Panc1 (cell line): ENCODE measurements at places on chromosomes 4 and X.

DNA sequence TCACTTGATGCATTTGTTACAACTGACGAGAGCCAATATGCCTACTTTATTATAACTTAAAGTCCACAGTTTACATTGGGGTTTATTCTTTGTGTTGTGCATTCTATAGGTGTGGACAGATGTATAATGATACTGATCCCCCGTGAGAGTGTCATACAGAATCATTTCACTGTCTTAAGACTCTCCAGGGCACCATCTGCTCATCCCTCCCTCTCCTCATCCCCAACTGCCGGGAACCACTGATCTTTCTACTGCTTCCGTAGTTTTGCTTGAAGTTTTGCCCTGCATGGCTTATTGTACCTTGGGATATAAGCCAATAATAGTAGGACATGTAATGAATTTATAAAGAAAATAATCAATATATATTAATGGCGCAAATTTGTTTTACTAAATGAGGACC lies 137.8 kb upstream of the MSX1 start:
- no peak for DNase-seq

GRCh38 chr4:78336093-78336943 lies 215.3 kb upstream of the ANXA3 start:
- DNase-seq: no peak

GRCh38 chr4:109728385-109728784 lies 1.5 kb downstream of the PLA2G12A start:
- no peak for DNase-seq

DNA sequence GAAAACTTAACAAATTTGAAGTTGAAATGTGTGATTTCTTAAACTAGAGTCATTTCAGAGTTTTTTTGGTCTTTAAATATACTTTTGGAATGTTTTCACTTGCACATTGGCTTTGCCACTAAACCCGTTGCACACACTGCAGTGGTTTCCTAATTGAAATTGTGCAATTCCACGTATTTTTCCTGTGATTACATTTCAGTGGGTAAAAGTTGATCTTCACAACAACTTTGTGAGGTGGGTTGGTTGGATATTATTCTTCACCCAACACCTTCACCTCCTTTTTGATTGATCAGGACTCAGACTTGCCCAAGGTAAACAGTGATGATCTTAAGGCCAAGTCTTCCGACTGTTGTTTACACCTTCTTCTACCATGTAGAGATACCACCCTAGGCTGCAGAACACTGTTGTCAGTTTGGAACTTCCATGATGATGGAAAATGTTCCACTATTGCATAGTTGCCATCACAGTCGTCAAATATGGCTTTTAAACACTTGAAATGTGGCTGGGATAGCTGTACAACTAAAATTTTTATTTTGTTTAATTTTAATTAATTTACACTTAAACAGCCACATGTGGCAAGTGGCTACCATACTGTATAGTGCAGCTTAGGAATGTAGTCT lies 13.7 kb downstream of the SEPTIN11 start:
- DNase-seq: no peak

DNA sequence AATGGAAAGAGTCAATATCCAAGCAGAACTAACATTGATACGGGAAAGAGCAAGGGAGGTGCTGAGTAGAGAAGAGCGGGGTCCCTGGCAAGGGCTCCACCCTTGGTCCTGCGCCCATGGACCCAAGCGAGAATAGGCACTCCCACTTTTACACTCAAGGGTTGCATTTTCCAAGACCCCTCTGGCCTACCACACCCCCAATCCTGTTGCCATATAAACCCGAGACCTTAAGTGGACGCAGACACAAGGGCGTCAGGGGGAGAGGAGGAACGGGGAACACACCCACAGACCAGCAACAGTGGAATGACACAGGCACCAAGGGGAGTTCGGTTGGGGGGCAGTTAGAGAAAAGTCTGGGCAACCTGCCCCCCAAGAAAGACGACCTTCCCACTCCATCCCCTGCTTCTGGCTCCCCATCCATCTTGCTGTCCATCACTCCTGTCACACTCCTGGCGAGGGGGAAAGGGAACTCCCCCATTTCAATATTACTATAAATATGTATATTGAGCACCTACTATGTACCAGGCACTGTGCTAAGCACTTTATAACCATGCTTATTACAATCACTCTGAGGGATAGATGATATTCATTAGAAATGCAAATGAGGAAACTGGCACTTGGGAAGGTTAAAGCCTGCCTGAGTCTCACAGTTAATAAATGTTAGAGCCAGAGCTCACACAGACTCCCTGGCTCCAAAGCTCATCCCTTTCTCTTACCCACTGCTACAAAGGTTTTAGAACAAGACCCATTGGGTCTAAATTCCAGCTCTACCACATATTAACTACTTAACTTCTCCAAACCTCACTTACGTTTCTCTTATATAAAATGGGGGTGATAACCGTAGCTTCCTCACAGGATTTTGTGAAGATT lies 51.7 kb downstream of the SCD5 start:
- no peak for DNase-seq

DNA sequence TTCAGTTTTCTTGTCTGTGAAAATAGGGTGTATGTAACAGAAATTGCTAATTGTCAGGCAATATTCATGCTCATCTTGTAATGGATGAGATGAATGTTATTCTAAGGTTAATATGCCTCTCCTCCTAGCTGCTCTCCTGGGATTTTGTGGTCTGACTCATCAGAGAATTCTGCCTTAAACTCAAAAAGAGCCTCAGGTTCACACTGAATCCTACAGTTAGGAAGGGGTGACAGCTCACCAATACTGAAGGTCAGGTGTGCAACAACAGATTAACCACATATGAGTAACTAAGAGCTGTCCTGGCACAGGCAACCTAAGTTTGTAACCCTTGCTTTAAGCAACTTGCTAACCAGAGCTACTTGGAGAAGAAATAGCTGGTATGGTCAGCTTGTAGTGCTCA lies 197.7 kb downstream of the SPATA18 start:
- no peak for DNase-seq

DNA sequence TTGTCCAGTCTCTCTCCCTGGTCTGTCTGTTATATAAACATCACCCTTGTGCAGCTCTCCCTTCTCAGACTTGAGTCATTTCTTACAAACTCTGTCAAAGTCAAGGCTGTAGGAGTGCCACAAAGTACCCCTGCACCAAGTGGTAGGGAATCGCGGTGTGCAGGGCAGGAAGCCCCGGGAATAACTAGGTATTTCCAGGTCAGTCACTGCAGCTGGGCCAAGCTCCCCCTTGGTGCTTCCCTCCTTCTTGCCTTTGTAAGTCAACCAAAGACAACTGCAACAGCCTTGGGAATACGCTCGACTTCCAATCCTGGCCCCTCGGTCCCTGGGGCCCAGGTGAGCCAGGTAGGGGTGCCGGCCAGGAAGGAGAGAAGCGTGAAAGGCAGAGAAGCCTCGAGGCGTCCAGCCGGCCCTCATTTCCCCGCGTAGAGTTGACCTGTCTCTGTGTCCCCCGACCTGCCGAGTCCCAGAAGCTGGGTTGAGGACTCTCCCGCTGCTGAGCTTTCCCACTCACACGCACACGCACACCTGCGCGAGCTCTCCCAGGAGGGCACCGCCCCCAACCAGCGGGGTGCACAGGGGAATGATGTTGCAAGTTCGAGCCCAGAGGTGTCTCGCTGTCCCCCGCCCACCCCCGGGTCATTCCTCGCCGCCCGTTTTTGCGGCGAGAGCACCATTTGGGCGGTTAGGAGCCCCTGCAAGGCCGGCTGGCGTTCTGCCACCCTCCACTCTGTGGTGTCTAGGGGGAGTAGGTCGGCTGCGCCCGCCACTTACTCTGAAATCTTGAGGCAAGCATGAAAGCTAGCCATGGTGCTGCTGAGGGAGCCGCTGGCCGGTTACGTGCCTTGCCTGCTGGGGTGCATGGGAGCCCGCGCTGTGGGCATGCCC lies 22.8 kb upstream of the KIAA1210 start:
- DNase-seq: no peak

GRCh38 chrX:115367951-115368350 lies 78.4 kb downstream of the LUZP4 start:
- no peak for DNase-seq

GRCh38 chr4:140085062-140085622 lies 68.8 kb downstream of the MAML3 start:
- DNase-seq: no peak

GRCh38 chrX:136268051-136269048 lies 17.1 kb upstream of the MAP7D3 start:
- DNase-seq: no peak

DNA sequence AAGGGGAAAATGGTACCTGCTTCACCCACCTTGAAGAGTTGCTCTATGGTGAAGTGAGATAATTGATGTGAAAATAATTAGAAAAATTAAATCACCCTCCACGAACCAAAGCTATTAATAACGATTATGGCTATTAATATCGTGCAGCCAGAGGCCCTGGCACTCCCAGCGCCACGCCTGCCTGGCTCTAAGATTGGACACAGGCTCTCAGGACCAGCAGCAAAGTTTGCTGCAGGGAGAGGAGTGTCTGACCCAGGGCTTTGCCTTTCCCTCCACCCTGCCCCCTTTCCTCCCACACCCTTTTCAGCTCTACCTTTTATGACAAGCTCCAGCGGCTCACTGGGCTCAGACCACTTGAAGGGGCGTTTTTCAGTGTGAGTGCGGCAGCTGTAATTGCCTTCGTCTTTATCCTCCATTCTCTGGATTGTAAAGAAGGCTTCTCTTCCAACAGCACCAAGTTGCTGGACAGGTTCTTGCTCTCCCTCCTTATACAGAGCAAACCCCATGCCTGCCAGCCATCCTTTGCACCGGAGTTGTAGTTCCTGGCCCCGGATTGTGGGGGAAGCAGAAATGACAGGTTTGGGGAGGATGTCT lies 11.5 kb downstream of the IGSF1 start:
- DNase-seq: no peak

- no peak for DNase-seq
Observed at GRCh38 chr4:142861351-142861750, 15.2 kb upstream of the INPP4B start.
